ENCODE measurements at places on chromosomes 1 and 21.

- no peak for DNase-seq
Observed at GRCh38 chr1:67683766-67684525, 1.1 kb upstream of the GADD45A start.

- no peak for DNase-seq
Observed at GRCh38 chr1:175543447-175543846, 199.9 kb downstream of the TNR start.

- DNase-seq = no peak
Observed at GRCh38 chr21:34822942-34823341, 154.1 kb downstream of the CLIC6 start.

DNA sequence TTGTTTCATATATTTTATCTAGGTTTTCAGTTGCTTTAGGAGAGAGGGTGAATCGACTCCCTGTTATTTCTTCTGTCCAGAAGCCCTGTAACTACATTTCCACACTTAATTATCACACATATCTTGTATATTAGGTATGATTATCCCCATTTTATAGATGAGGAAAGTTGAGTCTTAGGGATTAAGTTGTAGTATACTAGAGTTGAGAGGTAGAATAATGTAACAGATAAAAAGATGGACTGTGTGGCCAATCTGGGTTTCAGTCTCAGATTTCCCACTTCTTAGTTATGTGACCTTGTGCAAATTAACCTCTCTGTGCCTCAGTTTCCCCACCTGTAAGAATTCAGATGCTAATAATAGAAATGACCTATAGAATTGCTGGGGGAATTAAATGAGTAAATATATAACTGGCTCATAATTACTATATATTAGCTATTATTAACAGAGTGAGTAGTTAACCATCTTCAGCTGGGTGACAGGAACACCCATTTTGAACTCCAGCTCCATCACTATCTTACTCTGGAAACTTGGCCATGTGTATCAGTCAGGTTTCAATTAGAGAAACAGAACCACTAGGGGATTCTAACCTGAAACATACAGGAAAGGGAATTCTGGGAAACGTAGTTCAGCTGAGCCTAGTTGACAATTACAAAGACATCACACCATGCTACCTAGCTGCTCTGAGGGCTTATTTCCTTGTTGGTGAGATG is 20.4 kb upstream of the FOXO6 start:
- DNase-seq = no peak

- DNase-seq = no peak
Observed at GRCh38 chr1:224256640-224257039, 73.3 kb downstream of the NVL start.

DNA sequence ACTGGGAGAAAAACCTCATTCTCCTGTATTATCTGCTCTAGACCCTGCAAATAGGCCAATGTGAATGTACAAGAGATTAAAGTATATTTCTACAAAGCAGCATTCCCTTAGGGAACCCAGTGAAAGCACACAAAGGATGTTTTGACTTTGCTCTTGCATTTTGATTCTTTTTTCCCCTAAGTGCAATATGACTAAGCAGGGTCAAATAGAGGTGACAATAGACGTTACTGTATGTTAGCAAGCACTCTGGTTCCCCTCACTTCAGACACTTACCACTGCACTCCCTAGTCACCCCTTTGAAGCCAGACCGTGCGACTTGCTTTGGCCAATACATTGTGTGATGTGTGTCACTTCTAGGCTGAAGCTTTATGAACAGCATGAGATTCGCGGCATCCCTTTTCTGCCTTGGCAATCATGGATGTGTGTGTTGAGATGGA is 209.7 kb downstream of the RHOU start:
- no peak for DNase-seq

GRCh38 chr1:185559151-185559550 is 175.0 kb upstream of the HMCN1 start:
- DNase-seq = no peak

DNA sequence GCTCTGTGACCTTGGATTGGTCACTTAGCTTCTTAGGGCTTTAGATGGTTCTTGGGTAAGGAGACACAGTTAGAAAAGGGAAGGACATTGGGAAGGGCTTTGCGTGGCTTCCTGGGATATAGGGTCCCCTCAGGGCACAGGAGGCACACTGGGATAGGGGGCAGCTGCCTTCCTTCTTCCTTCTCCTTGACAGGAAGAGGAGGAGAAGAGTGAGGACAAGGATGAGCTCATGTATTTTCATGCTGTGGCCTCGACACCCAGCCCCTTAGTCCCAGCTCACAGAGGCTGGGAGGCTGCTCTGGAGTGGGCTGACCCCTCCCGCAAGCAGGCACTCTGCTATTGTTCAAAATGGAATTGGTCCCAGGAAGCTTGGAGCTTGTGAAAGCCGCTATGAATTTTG is 45.7 kb upstream of the POU3F1 start:
- DNase-seq = no peak

GRCh38 chr1:188261849-188262248 is 1433.1 kb downstream of the PLA2G4A start:
- no peak for DNase-seq

DNA sequence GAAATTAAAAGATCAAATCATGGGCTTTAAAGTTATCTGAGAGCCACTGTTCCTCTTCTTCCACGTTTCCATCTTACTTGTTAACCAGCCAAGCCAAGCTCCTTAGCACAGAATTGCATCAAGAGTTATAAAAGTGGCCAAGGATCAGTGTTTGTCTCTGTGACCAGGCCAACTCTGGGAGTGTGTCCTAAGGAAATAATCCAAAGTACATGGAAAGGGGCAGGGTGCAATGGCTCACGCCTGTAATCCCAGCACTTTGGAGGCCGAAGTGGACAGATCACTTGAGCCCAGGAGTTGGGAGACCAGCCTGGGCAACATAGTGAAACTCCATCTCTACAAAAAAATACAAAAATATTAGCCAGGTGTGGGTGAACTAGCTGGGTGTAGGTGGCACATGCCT is 10.0 kb upstream of the MPZL1 start:
- DNase-seq = no peak

DNA sequence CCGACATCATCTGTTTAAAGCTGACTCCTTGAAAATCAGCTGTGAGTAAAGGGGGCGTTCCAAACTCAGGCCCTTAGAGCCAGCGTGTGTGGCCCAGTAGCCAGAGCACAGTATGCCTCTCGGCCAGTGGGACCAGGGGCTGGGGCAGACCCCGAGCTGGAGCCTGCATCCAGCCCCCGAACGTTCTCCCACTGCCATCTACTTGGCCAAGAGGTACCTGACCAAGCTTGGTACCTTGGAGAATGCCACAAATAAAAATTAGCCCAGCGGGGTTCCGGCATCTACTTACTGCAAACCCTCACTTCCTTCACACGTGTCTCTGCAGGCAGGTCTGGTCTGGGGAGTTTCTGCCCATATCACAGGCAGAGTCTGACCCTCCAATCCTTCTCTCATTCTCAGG is 56.7 kb upstream of the COL6A2 start:
- DNase-seq = no peak
